ENCODE measurements at places on chromosomes 3 and 15.

GRCh38 chr3:74267588-74268184 is 346.8 kb downstream of the CNTN3 start:
- DNase-seq, result no peak

DNA sequence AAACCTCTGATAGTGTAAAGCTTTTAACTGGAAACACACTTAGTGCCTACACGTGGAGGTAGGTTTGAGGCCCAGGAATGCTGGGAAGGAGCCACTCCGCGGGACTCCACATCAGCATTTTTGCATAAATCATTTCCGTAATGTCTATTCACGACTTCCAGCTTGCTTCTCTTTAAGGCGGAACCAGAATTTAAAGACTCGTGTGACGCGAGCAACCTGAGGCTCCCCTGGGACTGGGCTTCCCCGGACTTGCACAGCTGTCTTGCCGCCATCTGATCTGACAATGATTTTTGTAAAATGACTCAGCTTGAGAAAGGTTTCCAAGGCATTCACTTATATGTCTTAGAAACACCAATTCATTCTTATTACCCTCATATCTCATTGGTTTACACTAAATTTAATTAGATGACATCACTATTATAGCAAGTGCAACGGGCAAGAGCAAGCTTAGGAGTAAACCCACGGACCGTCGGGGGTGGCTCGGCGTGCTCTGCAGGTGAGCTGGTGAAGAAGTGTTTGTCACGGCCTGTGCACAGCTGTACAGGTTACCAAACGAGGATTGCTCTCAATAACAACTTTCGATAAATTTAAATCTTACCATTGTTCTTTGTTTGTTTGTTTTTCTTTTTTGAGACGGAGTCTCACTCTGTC is 95.2 kb downstream of the CHSY1 start:
- DNase-seq, result no peak

GRCh38 chr3:7333125-7333524 is 472.2 kb downstream of the GRM7 start:
- no peak for DNase-seq

- no peak for DNase-seq
These were observed 1097.6 kb upstream of the CFAP20DC start for GRCh38 chr3:60147249-60147950.

DNA sequence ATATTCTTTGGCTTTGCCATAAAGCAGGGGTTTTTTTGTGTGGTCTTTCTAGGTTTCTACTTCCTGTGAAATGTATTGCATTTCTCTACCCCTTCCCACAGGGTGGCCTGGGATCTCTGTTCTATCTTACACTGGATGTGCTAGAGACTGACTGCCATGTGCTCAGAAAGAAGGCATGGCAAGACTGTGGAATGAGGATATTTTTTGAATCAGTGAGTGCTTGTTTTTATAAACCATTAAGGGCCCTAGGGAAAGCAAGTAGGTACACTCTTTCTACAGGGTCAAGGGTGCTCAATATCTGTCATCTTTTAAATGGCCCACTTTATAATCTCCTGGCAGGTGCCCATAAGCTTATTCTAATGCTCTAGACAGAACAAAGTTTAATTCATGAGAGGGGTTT is 730 bp downstream of the FETUB start:
- DNase-seq, result no peak

DNA sequence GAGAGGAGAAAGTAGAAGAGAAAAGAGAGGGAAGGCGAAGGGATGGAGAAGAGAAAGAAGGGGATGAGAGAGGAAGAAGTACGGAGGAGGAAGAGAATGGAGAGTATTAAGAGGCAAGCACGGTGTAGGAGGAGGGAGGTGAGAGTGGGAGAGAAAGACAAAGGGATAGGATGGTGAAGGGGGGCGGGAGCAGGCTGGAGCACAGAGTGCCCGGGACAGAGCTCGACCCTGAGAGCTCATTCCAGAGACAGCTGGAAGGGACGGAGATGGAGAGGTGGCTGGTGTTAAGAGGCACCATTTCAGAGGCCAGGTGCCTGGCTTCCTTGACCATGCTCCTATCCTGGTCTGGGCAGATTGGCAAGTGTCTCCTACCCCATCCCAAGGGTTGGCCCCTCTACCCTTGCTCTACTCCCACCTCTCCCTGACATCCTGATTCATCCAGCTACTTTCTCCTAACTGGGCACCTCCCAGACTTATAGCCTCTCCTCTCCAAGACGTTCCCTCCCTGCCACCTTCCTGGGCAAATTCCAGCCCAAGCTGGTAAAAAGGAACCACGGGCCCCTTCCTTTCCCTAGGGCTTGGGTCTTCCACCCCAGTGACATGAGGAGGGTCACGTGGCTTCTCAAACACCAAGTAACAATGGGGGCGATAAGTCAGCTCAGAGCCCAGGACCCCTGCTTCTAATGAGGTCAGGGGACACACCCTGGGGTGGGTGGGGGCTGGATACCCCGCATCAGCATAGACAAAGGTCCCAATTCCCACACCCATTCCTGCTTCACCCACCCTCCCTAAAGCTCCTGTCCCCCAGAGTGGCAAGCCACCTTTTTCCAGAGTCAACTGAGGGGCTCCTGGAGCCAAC is 1.1 kb downstream of the CLCN2 start:
- DNase-seq, result no peak

Measured in activated T-cell treated with anti-CD3 and anti-CD28 coated beads for 4 hours (primary cell).